ENCODE measurements at places on chromosomes 2 and 18.

GRCh38 chr2:233791883-233792329 lies 13.8 kb downstream of the MROH2A start:
- no peak for DNase-seq

GRCh38 chr18:3391704-3392466 lies 58.1 kb upstream of the TGIF1 start:
- no peak for DNase-seq

DNA sequence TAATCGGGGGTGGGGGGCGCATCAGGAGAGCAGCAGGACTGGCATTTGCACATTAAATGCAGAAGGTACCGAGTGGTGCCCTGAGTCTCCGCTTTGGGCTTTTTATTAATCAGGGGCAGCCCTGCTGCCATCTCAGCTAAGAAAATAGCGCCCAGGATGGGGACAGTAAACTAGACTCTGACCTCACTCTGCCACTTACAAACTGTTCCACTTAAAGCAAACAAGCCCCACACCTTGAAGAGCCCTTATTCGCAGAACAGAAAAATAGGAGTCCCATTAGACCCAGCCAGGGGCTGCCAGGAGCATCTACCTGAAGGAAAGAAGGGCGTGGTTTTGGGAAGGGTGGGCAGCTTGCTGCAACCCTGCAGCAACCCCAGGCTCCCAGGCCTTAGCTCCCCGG lies 165.3 kb downstream of the TNS1 start:
- no peak for DNase-seq

GRCh38 chr18:59940068-59940467 lies 40.3 kb downstream of the PMAIP1 start:
- no peak for DNase-seq

DNA sequence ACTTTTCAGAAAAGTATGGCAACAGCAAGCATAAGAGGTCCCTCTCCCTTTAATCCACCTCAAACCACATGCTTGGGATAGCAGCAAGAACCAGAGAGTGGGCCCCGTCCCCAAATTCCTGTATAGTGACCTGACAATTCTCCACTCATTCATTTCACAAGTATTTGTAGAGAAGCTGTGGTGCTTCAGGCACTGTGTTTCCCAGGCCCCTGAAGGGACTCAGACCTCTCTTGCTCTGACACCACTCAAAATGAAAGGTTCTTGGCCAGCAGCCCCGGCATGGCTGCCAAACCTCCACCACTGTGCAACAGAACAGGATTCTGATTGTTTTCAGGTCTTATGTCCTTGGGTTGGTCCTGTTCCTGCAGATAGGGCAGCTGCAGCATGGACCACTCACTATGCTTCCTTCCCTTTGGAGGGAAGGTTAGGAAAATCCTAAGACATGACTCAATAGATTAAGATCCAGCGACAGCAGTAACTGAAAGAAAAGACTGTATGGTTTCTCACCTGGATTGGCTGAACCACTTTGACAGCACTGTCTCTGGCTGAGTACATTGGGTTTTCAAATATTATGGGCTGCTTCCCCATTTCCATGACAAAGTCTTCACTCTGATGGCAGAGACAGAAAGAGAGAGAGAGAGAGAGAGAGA lies 67.6 kb downstream of the DHRS9 start:
- DNase-seq = no peak

- no peak for DNase-seq
These were observed 35.8 kb upstream of the PGAP1 start for GRCh38 chr2:196962325-196962724.

DNA sequence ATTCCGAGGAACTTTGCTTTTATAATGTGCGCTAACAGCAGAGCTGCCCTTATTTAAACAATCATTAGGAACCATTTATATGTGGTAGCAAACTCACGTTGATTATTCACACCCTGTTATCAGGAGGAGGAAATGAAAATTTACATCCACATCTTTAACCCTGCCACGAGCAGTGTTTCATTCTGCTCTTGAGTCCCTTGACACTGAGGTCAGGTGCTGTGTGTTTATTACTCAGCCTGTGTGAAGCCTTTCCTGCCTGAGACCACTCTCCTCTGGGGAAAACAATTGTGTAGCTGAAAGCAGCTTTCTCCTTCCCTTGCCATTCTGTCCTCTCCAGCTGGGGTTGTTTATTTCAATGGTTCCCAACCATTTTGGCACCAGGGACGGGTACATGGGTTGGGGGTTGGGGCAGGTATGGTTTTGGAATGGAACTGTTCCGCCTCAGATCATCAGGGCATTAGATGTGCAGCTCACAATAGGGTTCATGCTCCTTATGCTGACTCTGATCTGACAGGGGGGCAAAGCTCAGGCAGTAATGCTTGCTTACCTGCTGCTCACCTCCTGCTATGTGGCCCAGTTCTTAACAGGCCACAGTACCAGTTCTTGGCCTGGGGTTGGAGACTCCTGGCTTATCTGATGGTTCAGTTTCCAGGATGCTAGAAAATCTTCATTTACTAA lies 651.1 kb downstream of the TDRD15 start:
- DNase-seq = no peak

DNA sequence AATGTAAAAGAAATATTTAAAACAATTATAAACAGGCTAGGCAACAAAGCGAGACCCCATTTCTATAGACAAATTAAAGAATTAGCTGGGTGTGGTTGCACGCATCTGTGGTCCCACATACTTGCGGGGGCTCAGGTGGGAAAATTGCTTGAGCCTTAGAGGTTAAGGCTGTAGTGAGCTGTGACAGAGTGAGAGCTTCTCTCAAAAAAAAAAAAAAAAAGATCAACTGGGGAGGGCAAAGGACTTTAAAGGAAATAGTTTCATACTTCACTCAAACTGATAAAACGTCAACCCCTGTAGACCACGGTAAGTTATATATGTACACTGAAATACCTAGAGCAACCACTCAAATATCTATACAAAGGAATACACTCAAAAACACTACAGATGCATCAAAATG lies 37.5 kb downstream of the MGAT4A start:
- DNase-seq = no peak

DNA sequence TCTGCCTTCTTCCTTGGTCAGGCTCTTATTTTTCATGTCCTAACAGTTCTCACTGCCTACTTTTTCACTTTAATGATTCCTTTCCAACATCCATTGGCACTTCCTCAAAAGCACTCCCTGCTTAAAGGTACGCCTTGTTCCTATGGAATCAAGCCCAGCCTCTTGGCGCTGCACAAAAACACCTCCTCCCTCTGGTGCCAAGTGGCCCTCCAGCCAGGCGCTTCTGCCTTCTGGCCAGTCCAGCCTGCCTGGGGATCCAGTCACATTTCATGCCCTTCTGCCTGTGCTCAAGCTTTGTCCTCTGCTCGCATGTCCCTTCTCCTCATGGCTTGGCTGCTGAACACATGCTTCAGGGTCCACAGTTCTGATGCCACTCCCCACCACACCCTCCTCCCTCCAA lies 6.3 kb downstream of the TPRKB start:
- no peak for DNase-seq

DNA sequence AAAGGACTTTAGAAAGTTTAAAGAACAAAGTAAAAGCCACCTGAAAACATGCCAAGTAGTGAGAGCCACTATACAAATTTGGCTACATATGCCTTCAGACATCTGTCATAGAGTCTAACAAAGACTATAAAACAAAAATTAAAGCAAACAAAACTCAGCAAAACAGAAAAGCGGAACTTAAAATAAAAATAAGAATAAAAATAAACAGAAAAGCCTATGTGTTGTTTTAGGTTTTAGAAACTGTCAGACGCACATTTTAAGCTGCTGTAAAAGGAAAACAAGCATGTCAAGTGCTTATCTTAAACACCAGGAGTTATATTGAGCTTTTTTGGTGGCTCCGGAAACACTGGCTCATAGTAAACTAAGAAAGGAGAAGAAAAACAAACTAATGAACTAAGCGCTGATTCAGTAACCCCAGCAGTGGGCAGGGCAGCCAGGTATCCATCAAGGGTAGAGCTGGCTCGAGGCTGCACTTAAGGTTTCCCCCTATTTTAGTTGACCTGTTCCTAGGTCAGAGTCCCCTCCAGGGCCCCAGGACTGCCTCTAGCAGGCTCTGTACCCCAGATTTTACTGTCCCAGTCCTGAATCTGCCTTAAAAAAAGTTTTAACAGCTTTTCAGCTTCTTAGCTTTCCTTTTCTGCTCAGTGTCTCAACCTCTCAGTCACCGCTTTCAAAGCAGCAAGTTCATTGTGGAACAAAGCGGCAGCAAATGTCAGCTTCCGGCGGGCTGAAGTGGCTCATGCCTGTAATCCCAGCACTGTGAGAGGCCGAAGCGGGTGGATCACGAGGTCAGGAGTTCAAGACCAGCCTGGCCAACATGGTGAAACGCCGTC lies 15.4 kb upstream of the RMC1 start:
- no peak for DNase-seq

- DNase-seq = no peak
These were observed 79.6 kb downstream of the RAB31 start for GRCh38 chr18:9787712-9788111.

DNA sequence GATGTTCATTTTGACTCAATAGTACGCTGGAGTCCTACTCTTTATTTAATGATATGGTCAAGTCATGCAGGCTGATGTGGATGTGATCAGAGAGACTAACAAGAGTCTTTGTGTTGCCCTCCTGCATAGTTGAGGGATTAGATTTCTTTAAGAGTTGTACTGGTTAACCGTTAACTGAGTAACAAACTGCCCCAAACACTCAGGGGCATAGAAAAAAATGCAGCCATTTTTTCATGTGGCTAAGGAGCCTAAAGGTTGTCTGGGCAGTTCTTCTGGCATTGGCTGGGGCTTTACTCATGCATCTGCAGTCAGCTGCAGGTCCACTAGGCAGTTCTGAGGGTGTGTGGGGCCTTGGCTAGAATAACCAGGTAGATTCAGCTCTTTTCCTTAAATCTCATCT lies 32.5 kb downstream of the DOCK10 start:
- DNase-seq = no peak

- no peak for DNase-seq
These were observed 89.0 kb upstream of the SLC14A2 start for GRCh38 chr18:45526114-45526841.

- no peak for DNase-seq
These were observed 9.3 kb upstream of the MPP4 start for GRCh38 chr2:201707753-201708152.

DNA sequence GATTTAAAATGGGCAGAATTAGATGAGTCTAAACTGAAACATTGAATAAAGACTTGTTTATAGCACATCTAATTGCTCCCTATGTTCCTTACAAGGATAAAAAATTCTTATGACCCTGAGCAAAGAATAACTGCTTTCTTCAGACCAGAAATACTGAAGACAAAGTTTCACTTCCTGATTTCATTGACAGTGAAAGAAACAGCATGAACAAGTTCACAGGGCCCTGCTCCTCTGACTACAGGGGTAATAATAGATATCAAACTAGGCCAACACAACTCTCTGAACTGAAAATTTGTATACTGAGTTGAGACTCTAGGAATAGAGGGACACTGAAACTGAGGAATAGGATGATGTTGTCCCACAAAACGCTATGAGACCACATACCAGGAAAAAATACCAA lies 1383.3 kb upstream of the CDH2 start:
- no peak for DNase-seq

DNA sequence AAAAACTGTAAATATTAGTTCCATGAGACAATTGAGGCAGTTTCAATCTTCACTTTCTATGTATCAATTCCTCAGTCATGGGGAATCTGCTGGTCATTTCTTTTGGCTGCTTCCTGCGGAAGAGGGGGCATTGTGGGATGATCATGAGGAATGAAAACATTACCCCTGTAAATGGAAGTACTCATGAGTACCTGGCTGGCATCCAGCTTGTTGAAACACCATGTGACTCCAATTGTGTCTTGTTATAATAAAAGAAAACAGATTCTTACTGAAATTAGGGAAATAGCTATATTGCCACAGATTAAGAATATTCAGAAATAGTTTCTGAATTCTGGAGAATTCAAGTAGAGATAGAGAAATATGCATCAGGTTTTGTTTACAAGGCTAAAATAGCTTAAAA lies 41.6 kb upstream of the GPR39 start:
- no peak for DNase-seq

GRCh38 chr2:200092235-200092634 lies 136.9 kb downstream of the MAIP1 start:
- DNase-seq = no peak

DNA sequence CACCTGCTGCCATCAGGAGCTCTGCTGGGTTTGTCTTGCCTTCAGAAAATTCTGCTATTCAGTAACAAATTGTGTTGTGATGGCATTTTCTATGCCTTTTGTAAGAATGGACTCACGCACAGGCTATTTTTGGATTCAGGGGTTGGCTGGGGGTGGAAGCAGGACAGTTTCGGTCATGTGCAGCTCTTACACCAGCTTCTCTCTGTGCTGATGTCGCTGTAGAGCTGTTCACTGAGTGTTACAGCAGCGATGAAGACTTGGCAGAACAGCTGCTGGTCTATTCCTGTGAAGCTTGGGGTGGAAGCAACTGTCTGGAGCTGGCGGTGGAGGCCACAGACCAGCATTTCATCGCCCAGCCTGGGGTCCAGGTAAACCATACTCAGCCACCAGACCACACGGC lies 49.2 kb downstream of the TRPM8 start:
- DNase-seq = no peak

DNA sequence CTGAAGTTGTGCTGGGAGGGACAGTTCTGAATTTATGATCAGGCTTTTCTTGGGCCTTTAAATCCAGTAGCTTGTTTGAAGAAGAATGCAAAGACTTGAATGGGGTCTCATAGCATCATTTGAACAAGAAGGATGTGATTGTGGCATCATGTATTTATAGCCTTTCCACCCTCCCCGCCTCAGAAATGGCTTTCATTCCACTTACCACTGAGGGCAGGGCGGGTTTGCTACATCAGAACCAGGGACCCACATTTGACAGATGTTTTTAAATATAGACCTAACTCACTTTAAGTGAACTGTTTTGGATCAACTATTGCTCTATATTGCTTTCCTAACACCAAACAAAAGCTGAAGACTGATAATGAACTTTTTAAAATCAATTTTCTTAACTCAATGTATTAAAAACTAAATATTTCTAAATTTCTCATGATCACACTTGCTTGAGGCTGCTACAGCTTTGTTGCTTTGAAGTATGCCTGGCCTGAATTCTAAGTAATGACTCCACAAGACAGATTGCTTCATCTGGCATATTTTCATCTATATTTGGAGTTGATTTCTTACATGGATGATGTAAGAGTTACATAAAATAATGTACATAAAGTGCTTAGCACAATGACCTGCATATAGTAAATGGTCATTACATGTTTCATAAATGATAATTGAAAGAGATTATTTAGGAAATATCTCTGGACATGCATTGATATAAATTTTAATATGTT lies 1552.9 kb upstream of the SLC39A10 start:
- DNase-seq = no peak

All from stimulated activated CD8-positive, alpha-beta memory T cell treated with anti-CD3 and anti-CD28 coated beads, Interleukin-4, amount 100 ng/mL, for 1 hour (primary cell).